ENCODE measurements at places on chromosomes 6 and 20.

- no peak for DNase-seq
These were observed 28.1 kb downstream of the NRSN1 start for GRCh38 chr6:24154121-24154520.

- no peak for DNase-seq
These were observed 4.1 kb downstream of the PNPLA1 start for GRCh38 chr6:36273802-36274514.

- no peak for DNase-seq
These were observed 134.7 kb upstream of the ZNF217 start for GRCh38 chr20:53728359-53728758.

DNA sequence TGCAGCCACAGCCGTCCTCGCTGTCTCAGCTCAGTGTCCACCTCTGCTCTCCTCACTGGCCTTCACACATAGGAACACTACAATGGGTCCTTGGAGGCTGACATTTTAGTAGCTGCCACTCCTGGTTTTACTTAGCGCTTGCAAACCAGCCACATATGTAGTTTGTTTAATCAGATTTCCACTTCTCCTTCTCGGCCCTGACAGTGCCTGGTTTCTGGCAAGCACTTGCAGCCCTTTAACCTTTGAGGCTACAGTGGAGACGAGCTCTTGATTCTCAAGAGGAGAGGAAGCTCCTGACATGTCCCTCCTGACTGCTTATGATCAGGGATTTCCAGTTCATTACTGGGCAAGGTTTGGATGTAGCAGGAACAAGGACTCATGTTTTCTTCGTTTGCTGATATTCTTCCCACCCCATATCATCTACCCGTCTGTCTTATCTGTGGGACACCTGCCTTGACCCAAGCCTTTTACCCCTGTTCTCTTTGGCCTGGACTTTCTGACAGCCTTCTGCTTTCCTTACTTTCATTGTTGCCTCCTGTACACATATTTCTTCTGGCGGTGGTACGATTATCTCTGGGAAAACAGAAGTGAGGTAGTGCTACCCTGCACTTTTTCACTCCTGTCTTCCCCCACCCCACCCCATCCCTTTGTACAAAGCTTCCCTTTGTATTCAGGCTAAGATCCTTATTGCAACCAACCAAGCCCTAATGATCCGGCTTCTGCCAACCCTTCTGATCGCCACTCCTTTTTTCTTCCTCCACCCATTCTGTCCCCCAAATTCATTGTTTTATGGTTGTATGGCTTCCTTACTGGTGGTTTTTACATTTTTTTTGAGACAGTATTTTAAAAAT lies 31.2 kb downstream of the CEP43 start:
- DNase-seq: no peak

GRCh38 chr6:121398127-121398526 lies 37.3 kb upstream of the GJA1 start:
- no peak for DNase-seq

- DNase-seq: no peak
These were observed 14.5 kb downstream of the TFAP2A start for GRCh38 chr6:10400330-10400729.

GRCh38 chr20:41559658-41560057 lies 58.5 kb downstream of the CHD6 start:
- DNase-seq: no peak

- DNase-seq: no peak
These were observed at the start of gene SMOC2 for GRCh38 chr6:168440520-168441433. Gene SMOC2, plus strand, starts transcription at chr6:168441184. Its CDS starts 187 bp downstream, at chr6:168441371.

All from stimulated activated CD4-positive, alpha-beta T cell treated with anti-CD3 and anti-CD28 coated beads, Interleukin-15, amount 100 ng/mL, for 1 hour (primary cell).